ENCODE measurements at places on chromosomes 13 and 19.

DNA sequence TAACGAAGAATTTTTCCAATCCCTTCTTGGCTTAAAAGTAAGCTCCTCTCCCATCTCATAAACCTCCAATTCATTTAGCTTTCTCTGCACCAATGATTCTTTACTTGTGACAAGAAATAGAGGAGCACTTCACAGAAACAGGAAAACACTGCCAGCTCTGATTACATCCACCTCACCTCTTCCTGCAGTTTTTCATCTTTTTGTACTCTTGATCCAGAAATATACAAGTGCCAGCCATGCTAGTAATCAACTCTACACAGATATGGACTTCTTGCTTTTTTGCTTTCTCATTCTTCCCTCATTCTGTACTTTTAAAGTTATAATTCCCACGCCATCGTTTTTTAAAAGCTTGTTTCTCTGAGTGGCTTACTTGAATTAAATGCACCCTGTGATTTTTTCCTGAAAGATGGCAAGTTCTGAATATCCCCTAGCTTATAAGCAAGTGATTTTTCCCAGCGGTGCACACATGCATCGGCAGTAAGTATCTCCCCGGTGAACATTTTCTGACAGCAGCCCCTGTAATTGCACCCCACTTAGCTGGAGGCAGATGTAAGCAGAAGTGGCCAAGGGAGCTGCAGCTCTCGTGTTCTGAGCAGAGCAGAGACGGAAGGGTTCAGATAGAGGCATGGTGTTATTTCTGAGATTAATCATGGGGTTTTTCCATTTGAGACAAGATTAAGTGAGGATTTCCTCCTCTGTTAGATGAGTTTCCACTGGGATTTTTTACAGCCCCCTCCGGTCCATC is 340.7 kb downstream of the SLC7A1 start:
- DNase-seq, result no peak

GRCh38 chr19:47699360-47699917 is 13.8 kb upstream of the EHD2 start:
- DNase-seq, result no peak

GRCh38 chr19:47406711-47407416 is 12.5 kb downstream of the MEIS3 start:
- DNase-seq, result no peak

- no peak for DNase-seq
These were observed 1.3 kb upstream of the CD22 start for GRCh38 chr19:35327642-35328041.

DNA sequence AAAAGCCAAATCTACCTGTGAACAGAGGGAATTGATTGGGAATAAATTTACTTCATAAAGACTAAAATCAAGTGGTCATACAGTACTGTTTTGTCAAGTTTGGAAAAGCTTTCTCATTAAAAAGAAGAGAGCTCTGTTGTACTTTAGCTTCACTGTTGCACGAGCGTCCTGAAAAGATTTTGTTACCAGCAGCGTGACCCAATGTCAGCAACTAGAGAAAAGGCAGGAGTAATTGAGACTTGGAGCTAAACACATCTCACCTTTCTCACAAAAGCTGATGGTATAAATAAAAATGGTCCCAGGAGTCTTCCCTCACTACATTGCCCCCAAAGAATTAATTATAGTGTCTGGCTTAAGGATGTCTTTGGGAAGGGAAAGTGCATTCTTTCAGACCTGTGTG is 613.7 kb downstream of the OLFM4 start:
- no peak for DNase-seq

DNA sequence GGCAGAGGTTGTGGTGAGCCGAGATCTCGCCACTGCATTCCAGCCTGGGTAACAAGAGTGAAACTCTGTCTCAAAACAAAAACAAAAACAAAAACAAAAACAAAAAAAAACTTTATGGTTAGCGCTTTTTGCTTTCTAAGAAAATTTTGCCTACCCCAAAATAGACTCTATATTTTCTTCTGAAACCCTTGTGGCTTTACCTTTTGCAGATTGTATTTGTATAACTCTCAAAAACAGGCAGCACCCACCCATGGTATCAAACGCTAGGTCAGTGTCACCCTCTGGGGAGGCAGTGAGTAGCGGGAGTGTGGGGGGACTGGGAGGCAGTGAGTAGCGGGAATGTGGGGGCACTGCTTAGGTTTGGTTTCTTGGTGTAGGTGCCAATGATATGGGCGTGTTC is 7.5 kb upstream of the SLC39A3 start:
- DNase-seq, result no peak

DNA sequence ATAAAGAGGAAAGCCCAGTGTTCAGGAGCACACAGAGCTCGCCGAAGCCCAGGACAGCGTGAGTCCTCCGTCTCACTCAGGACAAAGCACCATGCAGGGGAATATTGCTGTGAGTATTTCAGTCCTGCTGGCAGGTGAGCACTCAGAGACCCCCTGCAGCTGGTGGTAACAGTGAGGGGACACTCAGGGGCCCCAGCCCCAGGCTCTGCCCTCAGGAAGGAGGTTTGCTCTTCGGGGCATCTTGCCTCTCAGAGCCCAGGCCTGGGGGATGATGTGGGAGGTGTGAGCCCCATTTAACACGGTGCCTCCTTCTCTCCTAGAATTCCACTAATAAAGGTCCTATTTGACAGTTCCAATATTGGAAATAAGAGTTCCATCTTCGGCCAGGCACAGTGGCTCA is 14.8 kb downstream of the LILRA1 start:
- no peak for DNase-seq

DNA sequence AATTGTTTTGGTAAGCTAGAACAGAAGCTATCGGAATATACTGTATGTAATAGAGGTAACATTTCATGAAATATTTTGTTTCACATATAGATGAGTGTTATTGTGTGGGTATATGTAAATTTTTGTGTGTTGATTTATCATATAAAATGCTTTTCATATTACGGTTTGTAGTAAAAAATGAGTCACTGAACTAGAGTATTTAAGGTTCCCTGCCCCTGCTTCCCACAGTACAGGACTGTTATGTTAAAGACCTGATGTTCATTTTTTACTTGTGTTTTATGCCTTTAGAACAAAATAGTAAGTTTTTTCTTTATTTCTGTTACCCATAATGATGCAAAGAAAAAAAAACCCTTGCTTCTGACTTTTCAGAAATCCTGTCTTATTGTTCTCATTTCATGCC is 243.4 kb downstream of the ENOX1 start:
- DNase-seq, result no peak

Data from amniotic stem cell (primary cell).